ENCODE measurements at places on chromosomes 7 and 10. TPM values are rescaled to one million over a fixed set of nuclear protein-coding genes. Genes with fewer than 3 reads are reported as not detected.

Gene CPA4
- total RNA-seq = not detected

Gene VSIR
- total RNA-seq = 41.2 TPM

Gene ADAMTS14
- 0.93 TPM for total RNA-seq

Gene POM121C
- 39.2 TPM for total RNA-seq

Gene TMEM229A
- total RNA-seq = not detected

Gene WAPL
- 33.9 TPM for total RNA-seq

Gene LRRC72
- total RNA-seq = not detected

Gene SGCE
- 10.8 TPM for total RNA-seq
